ENCODE measurements at places on chromosomes 5 and 9. TPM values are rescaled to one million over a fixed set of nuclear protein-coding genes. Genes with fewer than 3 reads are reported as not detected.

The OR13J1 gene
- total RNA-seq, result not detected

The SPATA31E1 gene
- total RNA-seq, result 0.09 TPM

The SLC22A4 gene
- 0.60 TPM for total RNA-seq

DNA sequence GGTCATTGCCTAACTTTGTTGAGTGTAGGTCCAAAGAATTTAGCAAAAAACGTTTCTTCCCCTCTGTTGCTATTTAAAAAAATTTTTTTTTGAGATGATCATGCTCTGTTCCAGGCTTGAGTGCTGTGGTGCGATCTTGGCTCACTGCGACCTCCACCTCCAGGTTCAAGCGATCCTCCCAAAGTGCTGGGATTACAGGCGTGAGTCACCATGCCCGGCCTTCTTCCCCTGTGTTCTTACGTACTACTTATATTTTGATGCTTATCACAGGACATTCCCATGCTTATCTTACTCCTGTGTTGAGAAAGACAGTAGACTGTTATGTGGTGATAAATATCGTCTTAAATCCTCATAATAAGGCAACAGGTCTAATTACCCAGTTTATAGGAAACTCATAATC lies 2.5 kb downstream of the ACER2 start:
- no peak overlapping the region for H3K27ac ChIP-seq
- no peak overlapping the region for H3K4me3 ChIP-seq
- no peaks in the 10 kb centered on the region for H3K27me3 ChIP-seq
- H3K36me3 ChIP-seq, result no peaks in the 10 kb centered on the region
- H3K4me1 ChIP-seq, result peaks cover 14% of the 10 kb centered on the region

The PCDHGB6 gene
- total RNA-seq, result 3.4 TPM

The OR1J2 gene
- total RNA-seq, result not detected

GRCh38 chr5:53063176-53063575 lies 46.4 kb downstream of the MOCS2 start:
- no peak overlapping the region for H3K4me3 ChIP-seq
- no peak overlapping the region for H3K27ac ChIP-seq
- DNase-seq, result no peak
- no peaks in the 10 kb centered on the region for H3K36me3 ChIP-seq
- no peaks in the 10 kb centered on the region for H3K4me1 ChIP-seq

DNA sequence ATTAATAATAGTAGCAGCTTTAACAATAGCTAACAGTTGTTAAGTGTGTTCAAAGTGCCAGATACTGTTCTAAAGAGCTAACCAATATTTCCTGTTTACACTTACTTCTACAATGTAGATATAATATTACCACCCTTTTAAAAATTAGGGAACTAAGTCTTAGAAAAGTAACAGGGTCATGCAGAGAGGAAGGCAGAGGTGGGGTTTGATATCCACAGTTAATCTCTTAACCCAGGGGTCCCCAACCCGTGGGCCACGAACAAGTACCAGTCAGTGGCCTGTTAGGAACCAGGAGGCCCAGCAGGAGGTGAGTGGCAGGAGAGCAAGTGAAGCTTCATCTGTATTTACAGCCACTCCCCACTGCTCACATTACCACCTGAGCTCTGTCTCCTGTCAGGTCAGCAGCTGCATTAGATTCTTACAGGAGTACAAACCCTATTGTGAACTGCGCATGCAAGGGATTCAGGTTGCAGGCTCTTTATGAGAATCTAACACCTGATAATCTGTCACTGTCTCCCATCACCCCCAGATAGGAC lies 89.1 kb downstream of the ACTL7B start:
- no peaks in the 10 kb centered on the region for H3K4me1 ChIP-seq
- H3K4me3 ChIP-seq, result no peak overlapping the region
- H3K36me3 ChIP-seq, result no peaks in the 10 kb centered on the region
- no peaks in the 10 kb centered on the region for H3K27me3 ChIP-seq
- no peak overlapping the region for H3K27ac ChIP-seq
- no peak for DNase-seq

GRCh38 chr5:77636641-77637169 lies 1.8 kb downstream of the OTP start:
- H3K4me3 ChIP-seq, result no peak overlapping the region
- peaks cover 100% of the 10 kb centered on the region for H3K27me3 ChIP-seq
- DNase-seq, result no peak
- no peaks in the 10 kb centered on the region for H3K36me3 ChIP-seq
- H3K27ac ChIP-seq, result no peak overlapping the region

The IL13 gene
- not detected for total RNA-seq

GRCh38 chr9:133202145-133202513 lies 6.9 kb downstream of the OBP2B start:
- H3K27me3 ChIP-seq, result peaks cover 7% of the 10 kb centered on the region
- H3K36me3 ChIP-seq, result no peaks in the 10 kb centered on the region
- no peak overlapping the region for H3K27ac ChIP-seq
- DNase-seq, result no peak
- H3K4me3 ChIP-seq, result no peak overlapping the region

The LRRC19 gene
- total RNA-seq, result not detected

The GMCL2 gene
- 0.13 TPM for total RNA-seq

The ADAMTS16 gene
- 14.6 TPM for total RNA-seq

The TRPM6 gene
- total RNA-seq, result 0.99 TPM

- no peaks in the 10 kb centered on the region for H3K36me3 ChIP-seq
- no peaks in the 10 kb centered on the region for H3K4me1 ChIP-seq
- H3K27ac ChIP-seq, result no peak overlapping the region
- no peaks in the 10 kb centered on the region for H3K27me3 ChIP-seq
- no peak overlapping the region for H3K4me3 ChIP-seq
These were observed 126.5 kb downstream of the MRPS30 start for GRCh38 chr5:44935262-44935661.

The OR1Q1 gene
- not detected for total RNA-seq

The CARTPT gene
- total RNA-seq, result not detected

The TLR4 gene
- total RNA-seq, result 0.17 TPM

The PTPRD gene
- total RNA-seq, result 73.6 TPM

GRCh38 chr5:160537940-160538339 lies 116.3 kb downstream of the PTTG1 start:
- H3K27ac ChIP-seq, result no peak overlapping the region
- no peaks in the 10 kb centered on the region for H3K36me3 ChIP-seq
- H3K4me3 ChIP-seq, result no peak overlapping the region
- peaks cover 1% of the 10 kb centered on the region for H3K4me1 ChIP-seq
- H3K27me3 ChIP-seq, result no peaks in the 10 kb centered on the region
